ENCODE measurements at places on chromosomes 11 and 22.
A peak's percentile ranks its signal among the peaks of the same experiment; 100 is the strongest.

DNA sequence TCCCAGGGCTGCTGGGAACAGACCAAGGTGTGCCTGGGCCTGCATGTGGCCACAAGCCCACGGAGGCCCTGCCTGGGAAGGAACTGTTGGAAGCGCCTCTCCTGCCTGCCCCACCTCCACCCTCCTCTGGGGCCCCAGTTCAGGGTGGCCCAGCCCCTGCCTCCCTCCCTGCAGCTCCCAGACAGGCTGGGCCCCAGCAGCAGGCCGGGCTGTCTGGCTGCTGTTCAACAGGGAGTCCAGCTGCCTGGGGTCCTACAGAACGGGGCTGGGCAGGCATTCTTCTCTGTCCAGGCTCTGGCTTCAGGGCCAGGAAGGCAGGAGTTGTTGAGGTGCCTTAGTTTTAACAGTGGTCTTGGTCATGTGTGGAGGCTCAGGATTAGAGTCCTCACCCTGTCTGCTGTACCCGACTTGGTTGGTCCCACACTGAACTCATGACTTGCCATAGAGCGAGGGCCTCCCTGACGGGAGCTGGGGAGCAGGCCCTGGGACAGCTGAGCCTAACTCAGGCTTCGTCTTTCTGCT lies 11.8 kb downstream of the PRDM11 start:
- DNase-seq, result no peak

DNA sequence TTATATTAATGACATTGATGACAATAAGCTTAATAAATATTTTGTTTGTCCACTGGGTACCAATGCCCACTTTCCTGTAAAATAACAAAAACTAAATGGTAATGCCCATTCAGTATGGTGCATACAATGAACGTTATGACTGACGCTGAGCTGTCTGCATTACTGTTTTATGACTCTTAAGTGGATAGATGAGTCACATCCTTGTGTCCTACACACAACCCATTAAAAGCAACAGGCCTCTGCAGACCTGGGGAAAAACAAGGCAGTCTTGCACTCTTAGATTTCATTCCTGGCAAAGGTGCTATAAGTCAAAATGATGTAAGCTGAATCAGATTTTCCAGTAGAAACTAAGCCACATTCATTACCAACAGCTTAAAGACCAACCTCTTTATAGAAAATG lies 176.3 kb upstream of the TMEM45B start:
- DNase-seq, result no peak

DNA sequence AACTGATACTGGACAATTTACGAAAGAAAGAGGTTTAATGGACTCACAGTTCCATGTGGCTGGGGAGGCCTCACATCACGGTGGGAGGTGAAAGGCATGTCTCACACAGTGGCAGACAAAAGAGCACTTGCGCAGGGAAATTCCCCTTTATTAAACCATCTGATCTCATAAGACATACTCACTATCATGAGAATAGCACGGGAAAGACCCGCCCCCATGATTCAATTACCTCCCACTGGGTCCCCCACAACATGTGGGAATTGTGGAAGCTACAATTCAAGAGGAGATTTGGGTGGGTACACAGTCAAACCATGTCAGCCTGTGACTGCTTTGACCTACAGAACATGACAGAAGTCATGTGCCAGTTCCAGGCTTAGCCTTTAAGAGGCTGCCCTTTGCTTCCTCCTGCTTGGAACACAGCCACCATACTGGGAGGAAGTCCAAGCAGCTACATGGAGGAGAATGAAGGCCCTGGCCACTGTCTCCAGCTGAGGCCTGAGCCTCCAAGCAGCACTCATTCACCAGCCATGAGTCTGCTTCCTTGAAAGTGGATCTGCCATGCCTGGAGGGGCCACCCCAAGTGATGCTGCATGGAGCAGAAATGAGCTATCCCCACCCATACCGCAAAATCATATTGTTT lies 10.9 kb upstream of the GAL start:
- DNase-seq, result no peak

DNA sequence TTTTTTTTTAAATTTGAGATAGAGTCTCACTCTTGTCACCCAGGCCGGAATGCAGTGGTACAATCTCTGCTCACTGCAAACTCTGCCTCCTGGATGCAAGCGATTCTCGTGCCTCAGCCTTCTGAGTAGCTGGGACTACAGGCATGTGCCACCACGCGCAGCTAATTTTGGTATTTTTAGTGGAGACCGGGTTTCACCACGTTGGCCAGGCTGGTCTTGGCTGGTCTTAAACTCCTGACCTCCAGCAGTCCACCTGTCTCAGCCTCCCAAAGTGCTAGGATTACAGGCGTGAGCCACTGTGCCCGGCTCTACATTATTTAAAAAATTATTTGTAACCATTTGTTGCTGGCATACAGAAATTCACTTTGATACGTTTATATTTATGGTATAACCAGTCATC lies 18.6 kb downstream of the EP300 start:
- DNase-seq, result no peak

DNA sequence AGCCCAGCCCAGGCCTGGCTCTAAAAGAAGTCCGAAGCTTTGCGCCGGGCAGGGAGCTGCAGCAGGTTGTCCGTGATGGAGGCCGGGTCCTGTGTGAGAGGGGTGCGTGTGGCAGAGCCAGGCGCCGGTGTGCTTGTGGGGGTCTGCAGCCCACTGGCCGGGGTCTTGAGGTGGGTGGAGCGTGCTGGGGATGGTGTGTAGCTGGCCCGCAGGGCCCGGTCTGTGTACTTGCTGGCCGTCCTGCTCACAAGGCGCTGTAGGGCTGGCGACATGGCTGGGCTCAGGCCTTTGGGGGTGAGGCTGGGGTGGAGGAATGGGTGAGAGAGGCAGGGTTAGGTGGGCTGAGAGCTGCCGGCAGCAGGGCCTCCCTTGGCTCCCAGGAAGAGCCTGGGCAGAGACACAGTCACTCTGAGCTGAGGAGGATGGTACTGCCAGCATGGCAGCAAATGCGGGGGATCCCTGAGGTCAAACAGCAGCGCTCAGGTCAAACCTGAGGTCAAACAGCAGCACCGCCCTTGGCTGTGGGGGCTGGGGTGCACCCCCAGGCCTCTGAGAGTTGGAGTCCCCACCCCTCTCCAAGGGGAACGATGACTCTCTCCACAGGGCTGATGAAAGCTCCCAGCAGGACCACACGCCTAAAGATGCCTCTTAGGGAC lies 3.2 kb downstream of the TSSK2 start:
- DNase-seq, result no peak

DNA sequence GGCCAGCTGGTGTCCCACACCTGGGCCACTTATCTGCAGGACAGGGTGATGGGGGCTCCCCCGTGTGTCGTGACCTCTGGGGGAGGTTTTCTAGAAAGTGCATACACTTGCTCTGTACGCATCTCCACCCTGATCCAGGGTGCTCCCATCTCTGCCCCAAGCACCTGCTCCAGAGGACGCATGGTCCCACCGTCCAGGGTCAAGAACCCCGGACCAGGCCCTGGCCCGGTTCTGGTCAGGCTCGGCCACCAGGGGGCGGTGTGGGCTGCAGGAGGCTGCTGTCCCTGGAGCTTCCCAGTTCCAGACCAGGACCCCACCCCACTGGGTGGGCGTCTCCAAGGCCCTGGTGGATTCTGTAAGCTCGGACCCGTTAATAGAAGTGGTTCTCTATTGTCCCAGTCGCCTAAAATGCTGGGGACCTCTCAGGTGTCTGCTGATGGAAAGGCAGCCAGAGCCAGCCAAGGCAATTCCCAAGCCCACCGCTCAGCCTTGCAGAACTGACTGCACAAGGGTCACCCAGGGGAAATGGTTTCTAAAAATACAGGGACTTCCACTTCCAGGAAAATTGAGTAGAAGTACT lies 34.7 kb upstream of the SEPTIN5 start:
- DNase-seq, result peak; percentile 55

- no peak for DNase-seq
Measured at GRCh38 chr11:91178366-91178765, 955.5 kb upstream of the CHORDC1 start.

DNA sequence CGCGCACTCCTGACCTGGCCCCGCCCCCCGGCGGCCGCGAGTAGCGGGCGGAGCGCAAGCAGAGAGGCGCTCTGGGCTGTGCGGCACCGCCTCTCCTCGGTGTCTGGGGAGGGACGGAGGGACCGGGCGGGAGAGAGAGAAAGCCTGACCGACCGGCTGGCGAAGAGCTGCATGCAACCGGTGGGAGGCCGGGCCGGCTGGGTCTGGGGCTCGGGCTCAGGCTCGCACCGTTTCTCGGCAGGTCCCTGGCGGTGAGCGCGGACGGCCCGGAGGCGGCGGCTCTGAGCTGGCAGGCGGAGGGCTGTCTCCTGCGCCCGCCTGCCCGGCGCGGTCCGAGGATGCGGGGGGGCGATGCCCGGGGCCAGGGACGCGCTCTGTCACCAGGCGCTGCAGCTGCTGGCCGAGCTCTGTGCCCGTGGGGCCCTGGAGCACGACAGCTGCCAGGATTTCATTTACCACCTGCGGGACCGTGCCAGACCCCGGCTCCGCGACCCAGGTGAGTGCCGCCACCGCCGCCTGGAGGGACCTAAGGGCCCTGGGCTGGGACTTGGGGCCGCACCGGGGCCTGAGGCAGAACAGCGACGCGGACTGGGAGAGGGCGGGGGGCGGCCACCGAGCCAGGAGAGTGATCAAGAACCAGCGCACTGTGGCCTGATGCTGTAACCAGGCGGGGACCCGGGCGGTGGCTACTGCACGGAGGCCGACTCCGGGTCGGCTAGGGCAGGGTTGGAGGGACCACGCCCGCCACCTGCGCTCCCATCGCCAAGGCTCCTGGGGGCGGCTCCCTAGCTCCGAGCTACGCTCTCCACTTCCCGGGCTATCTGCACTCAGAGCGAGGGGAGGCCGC lies at the start of gene SYT9:
Gene SYT9 (plus strand): TSS at position 69 of the 847 bp plus-strand sequence. CDS start 283 bp downstream, at position 352.
- no peak for DNase-seq

DNA sequence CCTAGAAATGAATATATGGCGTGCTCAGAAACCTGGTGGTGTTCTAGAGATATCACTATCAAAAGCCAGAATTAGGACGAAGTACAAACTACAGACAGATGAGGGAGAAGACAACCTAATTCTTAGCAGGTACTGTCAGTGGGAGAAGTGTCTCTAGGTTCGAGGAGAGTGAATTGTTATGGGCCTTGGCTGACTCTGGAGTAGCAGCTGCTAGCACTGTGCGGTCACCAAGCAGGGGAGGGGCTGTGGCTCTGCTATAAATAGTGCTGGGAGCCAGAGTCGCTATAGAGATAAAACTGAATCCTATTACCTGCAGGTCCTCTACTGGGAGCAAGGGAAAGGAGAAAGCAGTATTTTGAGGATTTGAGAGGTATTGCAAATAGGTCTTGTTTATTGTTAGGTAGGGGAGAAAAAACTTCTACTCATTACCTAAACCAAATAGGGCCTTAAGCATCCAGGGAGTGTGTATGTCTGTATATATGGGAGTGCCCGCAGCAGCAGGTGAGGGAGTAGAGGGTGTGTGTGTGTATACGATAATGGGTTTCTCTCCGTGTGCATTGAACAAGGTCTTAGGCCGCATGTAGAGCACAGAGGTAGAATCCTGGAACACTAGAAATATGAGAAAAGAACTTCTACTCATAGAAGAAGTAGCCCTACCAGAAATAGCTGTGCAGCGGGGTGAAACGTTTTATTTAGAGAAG lies 2.2 kb downstream of the MADD start:
- peak; percentile 65 for DNase-seq

- DNase-seq, result no peak
Measured at GRCh38 chr11:131829725-131830124, 459.3 kb downstream of the NTM start.

- DNase-seq, result no peak
Measured at GRCh38 chr22:44133901-44134571, 46.7 kb upstream of the PARVG start.

DNA sequence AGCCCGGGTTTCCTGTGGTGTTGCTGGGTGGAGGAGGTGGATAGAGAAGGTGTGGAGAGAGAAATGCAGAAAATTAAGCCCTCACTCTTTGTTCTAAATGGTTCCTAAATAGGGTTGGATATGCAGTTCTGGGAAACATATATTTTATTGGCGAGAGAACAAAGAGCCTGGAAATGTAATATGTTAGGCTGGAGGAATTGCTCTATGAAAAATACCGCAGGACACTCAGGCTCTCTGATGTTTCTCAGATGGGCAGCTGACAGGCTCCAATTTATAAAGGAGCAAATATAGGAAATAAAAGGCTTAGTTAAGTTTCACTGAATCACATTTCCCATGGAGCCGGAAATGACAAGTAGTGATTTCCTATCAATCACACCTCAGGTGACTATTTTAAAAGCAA lies 428.0 kb downstream of the TMEM135 start:
- no peak for DNase-seq

DNA sequence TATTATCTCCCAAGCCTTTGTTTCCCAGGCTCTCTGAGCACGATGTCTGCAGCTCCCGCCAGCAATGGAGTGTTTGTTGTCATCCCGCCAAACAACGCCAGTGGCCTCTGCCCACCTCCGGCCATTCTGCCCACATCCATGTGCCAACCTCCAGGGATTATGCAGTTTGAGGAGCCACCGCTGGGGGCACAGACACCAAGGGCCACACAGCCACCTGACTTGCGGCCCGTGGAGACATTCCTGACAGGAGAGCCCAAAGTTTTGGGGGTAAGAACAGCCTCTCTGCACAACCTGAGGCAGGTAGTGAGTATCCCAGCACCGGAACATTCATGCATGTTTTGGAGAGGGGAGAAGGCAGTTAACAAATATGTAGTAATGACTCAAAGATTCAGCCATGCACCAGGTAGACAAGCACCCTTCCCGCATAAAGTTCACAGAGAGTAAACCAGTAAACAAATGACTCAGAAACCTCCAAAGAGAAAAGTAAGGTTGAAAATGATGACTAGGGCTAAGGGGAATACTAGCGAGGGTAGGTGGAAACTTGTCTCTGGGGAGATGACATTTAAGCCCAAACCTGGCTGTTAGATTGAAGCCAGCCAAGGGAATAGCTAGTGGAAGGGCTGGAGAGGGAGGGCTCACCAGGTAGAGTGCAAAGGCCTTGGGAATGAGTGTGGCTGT lies 7.2 kb downstream of the MS4A15 start:
- no peak for DNase-seq

DNA sequence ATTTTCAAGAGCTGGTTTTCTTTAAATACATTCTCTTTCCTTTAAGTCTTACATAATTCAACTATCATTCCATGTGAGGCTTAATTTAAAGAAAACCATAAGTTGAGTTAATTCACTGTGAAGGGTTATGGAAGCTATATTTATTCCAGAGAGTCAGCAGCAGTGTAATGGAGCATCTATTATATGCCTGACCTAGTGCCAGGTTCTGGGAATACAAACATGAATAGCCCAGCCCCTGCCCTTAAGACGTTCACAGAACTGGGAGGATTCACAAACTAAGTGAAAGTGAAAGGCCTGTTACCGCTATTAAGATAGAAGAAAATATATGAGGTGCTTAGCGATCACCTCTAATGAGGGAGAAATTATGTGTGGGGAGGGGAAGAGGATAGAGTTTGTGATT lies 408.9 kb upstream of the CCDC90B start:
- DNase-seq, result no peak

GRCh38 chr11:95426823-95427462 lies 195.9 kb upstream of the SESN3 start:
- DNase-seq, result no peak

DNA sequence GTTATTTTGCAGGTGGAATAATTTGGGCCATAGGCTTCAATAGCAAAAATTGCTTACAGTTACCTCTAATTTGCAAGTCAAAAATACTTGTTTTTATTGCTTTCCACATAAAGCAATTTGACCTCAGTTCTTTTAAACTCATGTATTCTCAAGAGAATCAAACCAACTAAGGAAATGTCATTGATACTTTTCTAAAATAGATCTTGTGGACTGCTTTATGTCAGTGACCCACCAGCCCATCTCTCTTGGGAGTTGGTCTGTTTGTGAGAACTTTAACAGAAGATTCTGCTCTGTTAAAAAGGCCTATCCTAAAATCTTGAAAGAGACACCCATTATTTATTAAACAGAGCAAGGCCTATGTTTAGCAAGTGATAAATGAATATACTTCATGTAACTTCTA lies 75.2 kb downstream of the DDIAS start:
- peak; percentile 40 for DNase-seq

Measured in Karpas-422 (cell line).